ENCODE measurements at places on chromosomes 12 and 14.

DNA sequence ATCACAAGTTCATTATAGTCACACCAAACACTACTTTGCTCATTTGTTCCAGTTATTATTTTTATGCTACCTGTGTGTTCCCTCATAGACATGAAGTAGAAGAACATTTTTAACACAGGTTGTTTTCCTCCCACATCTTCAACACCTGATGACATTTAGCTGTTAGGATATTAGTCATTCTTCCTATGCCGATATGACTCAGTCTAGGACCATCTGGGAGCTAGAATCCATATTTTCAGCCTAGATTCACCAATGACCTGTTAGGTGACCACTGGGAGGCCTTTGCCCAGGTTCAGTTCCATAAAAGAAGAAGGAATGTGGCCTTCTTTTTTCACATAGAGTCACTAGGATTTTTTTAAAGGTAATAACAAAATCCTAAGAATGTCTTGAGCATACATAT lies 222.8 kb downstream of the C12orf42 start:
- no peak for DNase-seq

GRCh38 chr12:23262670-23263069 lies 637.7 kb downstream of the ETNK1 start:
- DNase-seq: no peak

GRCh38 chr14:32940066-32940651 lies 1.5 kb downstream of the NPAS3 start:
- DNase-seq: no peak

DNA sequence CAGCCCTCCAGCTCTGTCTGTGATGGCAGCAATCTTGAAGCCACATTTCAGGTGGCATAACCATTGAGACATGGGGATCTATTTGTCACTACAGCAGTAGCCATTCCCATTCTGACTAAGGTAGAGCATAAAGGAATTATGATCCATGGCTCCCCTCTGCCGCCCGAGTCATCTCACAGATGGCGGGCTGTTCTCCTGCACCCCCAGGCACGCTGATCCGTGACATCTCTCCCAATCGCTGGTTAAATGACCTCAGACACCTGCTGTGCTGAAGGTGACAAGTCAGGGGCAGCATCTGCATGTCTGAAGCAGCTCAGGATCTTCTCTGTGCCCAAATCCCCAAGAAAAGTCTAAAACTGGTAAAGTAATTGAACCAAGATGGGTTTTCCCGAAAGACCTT lies 124.3 kb downstream of the ZFP36L1 start:
- no peak for DNase-seq

DNA sequence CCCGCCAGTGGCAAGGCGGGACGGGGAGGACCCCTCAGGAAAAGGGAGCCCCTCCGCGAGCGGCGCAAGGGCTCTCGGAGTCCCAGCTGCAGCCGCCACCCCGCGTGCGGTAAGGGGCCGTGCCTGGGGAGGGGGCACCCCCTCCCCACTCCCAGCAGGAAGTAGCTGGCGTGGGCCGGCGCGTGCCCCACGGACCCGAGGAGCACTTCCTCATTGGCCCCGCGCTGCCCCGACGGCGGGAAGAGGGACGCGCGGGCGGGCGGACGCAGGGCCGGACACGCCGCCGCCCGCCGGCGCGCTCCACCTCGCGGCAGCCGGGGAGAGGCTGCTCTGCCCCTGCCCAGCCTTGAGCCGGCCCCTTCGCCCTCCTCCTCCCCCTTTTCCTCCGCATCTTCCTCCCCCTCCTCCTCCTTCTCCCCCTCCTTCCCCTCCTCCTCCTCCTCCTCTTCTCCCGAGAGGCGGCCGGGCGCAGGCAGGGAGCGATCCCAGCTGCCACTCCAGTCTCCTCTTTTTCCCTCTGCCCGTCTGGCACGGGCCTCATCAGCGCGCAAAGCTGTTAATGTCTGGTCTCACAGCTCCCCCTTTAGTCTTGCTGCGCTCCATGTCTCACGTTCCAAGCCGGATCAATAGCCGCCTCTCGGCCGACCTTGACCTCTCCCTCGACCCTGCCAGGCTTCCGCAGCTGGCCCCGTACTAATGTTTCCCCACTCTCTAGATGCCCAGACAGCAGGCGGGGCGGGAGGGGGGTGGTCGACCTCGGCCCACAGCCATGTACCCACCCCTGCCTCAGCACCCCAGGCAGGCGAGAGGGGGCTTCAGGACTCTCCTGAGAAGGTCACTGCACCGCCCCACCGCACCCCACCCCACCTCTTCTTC lies 2.6 kb upstream of the BCL11B start:
- DNase-seq: peak; percentile 51

- no peak for DNase-seq
Observed at GRCh38 chr12:98741196-98741555, 96.1 kb downstream of the APAF1 start.

Measured in central memory CD4-positive, alpha-beta T cell (primary cell).